ENCODE measurements at places on chromosomes 12 and 14. TPM values are rescaled to one million over a fixed set of nuclear protein-coding genes. Genes with fewer than 3 reads are reported as not detected.

DNA sequence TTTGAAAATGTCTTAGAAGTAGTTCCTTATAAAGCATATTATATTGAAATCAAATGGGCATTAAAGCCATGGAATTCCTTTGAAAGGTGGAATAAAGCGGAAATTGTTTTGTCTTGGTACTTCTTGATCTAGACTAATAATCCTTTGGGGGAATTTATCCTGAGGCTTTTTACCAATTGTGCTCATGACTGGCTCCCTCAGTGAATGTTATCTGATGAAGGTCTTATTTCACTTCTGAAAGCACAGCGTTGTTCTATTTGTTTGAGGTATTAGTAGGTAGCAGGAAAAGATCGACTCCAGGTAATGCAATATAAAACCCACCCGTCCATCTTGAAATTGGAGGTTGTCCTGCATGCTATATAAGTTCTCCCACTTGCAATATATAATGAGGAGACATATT lies 64.8 kb downstream of the PPFIBP1 start:
- no peak for DNase-seq

- no peak for DNase-seq
Observed at GRCh38 chr12:109752117-109753053, 38.8 kb downstream of the FAM222A start.

- DNase-seq: peak; percentile 95
Observed at GRCh38 chr12:64621257-64621942, 11.1 kb downstream of the RASSF3 start.

DNA sequence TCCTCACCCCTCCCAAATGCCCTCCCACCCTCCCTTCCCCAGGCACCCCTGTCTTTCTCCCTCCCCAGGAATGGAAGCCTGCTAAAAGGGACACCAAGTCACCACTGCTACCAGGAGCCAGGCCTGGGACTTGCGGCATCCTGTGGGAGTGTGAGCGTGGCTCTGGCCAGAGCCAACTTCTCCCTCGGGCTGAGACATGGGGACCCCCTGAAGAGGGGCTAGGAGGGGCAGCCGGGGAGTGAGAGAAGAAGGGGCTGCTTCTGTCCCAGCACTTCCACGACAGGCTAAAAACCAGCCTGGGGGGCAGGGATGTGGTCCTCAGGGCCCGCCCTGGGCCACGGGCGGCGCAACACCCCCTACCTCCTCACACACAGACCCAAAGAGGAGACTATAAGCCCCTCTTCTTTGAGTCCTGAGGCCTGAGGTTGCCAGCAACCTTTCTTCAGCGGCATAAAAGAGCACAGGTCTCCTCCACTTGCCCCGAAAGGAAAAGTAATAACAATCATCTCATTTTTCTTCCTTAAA lies 278.9 kb downstream of the DPF3 start:
- no peak for DNase-seq

Gene TESPA1
- total RNA-seq: 35.1 TPM

Measured in Karpas-422 (cell line).